T-helper 17 cell (primary cell): ENCODE measurements at places on chromosomes 12 and 14. TPM values are rescaled to one million over a fixed set of nuclear protein-coding genes. Genes with fewer than 3 reads are reported as not detected.

- no peak for DNase-seq
These were observed 7.2 kb downstream of the DNAI7 start for GRCh38 chr12:25187781-25188180.

GRCh38 chr14:50739186-50739585, 71.1 kb upstream of the SAV1 start:
- DNase-seq, result no peak

DNA sequence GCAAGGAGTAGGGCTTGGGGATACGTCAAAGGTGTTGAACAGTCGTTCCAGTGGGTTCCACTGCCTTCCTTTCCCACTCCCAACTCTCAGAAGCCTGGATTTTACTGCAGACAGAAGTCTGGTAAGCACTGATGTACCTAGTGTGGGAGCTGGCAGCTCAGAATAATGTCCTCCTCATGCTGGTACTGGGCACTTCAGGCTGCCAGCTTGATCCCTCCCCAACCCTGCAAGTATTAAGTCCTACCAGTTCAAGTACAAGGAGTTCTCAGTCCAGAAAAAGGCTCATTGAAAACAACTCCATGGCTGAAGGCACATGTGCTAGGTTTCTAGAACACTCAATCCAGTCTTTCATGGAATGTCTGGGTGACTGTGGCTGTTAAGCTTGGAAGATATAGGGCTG, 304.3 kb downstream of the NUAK1 start:
- DNase-seq, result no peak

Gene KLRD1
- total RNA-seq, result not detected

- DNase-seq, result no peak
These were observed 10.7 kb downstream of the SLC25A47 start for GRCh38 chr14:100333827-100334226.

DNA sequence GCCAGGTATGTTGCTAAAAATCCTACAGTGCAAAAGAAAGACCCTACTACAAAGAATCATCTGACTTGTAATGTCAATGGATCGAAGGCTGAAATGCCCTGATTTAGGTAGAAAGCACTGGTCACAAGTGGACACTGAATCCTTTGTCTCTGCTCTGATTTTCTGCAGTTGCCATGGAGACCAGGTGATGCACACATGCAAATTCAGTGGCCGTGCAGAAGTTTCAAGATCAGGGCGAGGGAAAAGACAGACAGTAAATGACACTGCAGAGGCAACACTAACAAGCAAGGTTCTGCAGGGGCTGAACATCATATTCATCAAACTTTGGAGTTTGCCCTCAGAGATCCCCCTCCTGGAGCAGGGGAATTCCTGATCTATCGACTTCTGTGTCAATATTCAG, 370.3 kb upstream of the TMEM132C start:
- no peak for DNase-seq

Gene TGFB3
- 6.5 TPM for total RNA-seq

GRCh38 chr12:830111-830867, 77.9 kb downstream of the WNK1 start:
- DNase-seq, result no peak

DNA sequence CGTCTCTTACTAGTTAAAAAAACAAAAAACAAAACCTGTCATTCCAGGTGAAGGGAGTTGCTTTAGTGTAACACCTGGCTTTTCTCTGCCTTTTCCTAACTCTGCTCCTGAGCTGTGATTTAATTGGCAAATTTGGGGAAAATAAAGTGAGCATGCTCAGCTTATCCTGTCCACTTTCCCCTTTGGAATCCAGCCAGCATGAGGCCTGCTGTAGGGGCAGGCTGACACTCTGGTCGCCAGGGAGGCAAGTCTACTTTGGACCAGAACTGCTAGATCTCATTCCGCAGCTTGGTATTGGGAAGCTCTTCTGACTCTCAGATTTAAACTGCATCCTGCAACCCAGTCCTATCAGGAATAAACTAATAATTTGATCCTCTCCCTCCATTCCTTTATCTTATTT, 30.1 kb downstream of the CDKN1B start:
- DNase-seq, result no peak

GRCh38 chr12:1848146-1848545, 27.8 kb downstream of the LRTM2 start:
- no peak for DNase-seq

Gene CHST11
- 78.3 TPM for total RNA-seq

GRCh38 chr12:104786352-104786751, 171.7 kb downstream of the SLC41A2 start:
- DNase-seq, result no peak

DNA sequence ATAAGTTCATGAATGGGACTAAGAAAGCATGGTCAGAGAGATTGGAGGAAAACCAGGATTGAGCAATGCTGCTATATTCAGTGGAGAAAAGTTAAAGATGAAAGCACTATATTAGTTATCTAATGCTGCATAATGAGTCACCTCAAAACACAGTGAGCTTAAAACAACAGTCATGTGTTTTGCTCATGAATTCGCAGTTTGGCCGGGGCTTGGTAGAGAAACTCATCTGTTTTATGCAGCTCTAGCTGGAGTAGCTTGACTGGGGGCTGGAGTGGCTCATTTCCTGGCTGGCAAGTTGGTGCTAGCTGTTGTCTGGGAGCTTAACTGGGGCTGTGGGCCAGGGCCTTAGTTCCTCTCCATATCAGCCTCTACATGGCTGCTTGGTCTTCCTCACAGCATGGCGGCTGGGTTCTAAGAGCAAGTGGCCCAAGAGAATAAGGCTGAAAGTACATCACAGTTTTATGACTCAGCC, 90.1 kb downstream of the ADCK1 start:
- DNase-seq, result no peak

Gene BHLHE41
- total RNA-seq, result not detected

Gene ST8SIA1
- total RNA-seq, result 7.6 TPM

Gene NOVA1
- total RNA-seq, result not detected

Gene MIP
- not detected for total RNA-seq

- no peak for DNase-seq
These were observed 71.1 kb downstream of the AVPR1A start for GRCh38 chr12:63079791-63080502.

- no peak for DNase-seq
These were observed 18.0 kb upstream of the CRACR2A start for GRCh38 chr12:3770891-3771290.

DNA sequence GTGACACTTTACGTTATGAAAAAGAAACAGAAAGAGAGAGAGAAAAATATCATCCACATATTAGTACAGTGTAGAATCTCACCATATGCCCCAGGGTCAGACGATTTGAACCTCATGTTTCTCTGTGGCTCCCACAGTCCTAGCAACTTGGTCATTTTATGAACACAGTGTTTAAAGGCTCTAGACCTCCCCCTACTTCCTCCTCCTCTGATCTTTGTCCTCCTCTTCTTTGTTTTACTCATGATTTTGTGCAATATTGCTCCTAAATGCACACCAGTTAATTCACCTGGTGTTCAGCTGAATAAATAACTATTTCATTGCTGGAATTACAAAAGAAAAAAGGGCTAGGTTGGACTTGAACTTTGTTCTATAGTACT, 18.2 kb downstream of the GLT1D1 start:
- DNase-seq, result no peak
